ENCODE measurements at places on chromosomes 1 and 21.

DNA sequence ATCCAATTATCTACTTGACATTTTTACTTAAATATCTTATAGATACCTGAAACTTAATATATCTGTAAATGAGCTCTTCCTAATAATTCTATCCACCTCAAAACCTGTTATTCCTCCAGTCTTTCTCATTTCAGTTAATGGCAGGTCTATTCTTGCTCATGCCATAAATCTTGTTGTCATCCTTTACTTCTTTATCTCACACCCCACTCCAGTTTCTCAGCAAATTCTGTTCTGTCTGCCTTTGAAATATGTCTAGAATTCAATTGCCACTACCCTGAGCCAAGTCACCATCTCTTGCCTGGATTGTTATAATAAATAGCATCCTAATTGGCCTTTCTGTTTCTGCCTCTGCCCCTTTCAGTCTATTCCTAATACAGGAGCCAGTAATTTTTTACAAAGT lies 105.8 kb downstream of the MAN1A2 start:
- DNase-seq, result no peak

DNA sequence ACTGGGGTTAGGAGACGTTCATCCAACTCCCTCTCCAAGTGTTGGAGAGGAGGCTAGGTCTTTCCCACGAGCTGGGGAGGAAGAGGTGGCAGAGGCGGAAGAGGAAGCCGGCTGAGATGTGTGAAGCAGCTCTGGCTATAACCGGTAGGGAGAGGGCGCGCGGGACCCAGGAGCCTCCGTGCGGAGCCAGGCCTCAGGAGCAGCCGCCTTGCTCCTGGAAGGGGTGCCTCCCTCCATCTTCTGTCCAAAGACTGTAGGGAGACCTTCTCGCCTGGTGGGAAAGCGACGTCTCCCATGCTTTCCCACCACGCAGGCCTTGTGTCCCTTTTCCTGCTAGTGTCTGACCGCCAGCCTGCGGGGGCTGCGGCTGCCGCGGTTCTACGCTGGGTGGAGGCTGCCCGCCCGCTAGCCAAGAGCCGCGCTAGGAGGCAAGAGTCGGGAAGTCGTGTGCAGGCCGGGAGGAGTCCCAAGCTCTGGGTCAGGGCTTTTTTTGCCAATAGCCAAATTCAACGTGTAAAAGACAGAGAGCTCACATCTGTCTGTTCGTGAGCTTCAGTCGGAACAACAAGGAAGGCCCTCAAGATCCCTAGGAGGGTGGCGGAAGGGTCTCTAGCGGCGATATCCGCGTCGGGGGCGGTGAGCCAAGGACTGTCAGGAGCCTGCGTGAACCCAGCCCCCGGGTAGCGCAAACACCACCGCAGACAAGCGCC lies 8.4 kb upstream of the NBPF11 start:
- peak; percentile 41 for DNase-seq

DNA sequence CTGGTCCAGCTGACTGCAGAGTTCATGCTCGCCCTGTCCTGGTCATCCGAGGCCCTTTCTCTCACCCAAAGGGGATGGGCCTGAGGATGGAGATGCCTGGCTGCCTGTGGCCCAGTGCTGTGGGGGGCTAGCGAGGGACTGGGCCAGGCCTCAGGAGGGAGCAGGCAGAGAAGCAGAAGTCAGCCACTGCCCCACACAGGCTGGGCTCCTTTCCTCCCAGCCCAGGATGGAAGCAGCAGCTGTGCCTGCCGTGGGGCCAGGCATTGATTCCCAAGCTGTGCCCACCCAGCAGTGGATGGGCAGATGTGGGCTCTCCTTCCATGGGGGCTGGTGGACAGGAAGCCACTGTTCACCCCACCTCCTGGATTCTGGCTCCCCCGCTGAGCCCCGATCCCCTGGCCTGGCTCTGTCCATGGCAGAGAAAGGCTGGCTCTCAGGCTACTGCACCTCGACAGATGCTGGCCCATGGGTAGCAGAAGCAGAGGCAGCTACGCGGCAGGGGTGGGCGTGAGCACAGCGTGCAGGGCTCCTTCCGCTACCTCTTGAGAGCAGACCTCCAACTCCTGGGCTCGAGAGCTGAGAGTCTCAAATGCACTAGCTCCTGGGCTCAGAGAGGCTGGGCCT lies 24.6 kb downstream of the RUNX3 start:
- DNase-seq, result no peak

GRCh38 chr1:157596384-157596783 lies 1.5 kb downstream of the FCRL4 start:
- no peak for DNase-seq

DNA sequence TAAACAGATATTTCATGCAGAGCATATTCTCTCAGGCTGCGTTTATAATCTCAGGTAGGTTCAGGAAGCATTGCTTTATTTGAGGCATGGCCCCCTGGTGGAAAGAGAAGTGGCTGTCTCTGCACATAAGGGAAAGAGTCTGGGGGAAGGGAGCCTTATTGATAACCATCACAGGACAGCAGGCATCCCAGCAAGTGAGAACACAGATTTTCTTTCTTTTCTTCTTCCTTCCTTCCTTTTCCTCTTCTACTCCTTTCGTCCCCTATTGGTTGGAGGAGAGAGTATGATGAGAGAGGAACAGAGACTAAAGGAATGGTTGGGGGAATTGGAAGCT lies 21.9 kb downstream of the TSNAX start:
- no peak for DNase-seq

- DNase-seq, result no peak
Observed at GRCh38 chr1:177174921-177175634, 4.3 kb downstream of the BRINP2 start.

GRCh38 chr21:35342440-35342839 lies 293.3 kb upstream of the RUNX1 start:
- no peak for DNase-seq

DNA sequence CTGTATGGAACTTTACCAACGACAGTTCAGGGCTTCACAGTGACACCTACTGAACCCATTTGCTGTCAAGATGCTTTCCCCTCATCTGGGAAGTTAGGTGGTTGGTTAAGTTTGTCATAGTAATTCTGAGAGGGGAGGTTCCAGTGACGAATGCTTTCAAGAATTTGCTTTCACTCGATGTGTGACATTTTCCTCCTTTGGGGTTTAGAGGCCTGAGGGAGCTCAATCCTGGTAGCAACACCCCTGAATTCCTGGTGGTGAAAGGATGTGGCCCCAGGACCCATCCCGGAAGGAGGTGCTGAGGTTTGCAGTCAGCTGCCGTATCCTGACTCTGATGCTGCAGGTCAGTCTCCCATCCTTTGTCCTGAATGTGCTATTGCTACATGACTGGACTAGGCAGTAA lies 2.8 kb downstream of the PIGV start:
- DNase-seq, result no peak

- no peak for DNase-seq
Observed at GRCh38 chr1:159943908-159944622, 1.3 kb downstream of the IGSF9 start.

DNA sequence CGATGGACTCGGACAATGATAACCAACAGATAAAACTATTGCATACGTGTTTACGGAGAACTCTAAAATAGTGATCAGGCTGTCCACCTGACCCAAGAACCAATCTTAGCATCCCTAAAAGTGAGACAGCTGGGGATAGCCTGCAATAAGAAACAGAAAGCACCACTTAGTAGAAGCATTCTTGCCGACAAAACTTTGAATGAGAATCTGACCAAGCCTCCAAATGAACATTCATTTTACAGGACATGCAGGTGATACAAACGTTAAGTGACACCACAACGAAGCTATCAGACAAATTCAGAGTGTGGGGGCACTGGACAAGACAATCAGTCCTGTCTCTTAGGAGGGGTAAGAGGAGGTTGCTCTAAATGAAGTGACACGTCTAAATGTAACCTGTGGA lies 1.2 kb downstream of the PSMG1 start:
- DNase-seq, result no peak

DNA sequence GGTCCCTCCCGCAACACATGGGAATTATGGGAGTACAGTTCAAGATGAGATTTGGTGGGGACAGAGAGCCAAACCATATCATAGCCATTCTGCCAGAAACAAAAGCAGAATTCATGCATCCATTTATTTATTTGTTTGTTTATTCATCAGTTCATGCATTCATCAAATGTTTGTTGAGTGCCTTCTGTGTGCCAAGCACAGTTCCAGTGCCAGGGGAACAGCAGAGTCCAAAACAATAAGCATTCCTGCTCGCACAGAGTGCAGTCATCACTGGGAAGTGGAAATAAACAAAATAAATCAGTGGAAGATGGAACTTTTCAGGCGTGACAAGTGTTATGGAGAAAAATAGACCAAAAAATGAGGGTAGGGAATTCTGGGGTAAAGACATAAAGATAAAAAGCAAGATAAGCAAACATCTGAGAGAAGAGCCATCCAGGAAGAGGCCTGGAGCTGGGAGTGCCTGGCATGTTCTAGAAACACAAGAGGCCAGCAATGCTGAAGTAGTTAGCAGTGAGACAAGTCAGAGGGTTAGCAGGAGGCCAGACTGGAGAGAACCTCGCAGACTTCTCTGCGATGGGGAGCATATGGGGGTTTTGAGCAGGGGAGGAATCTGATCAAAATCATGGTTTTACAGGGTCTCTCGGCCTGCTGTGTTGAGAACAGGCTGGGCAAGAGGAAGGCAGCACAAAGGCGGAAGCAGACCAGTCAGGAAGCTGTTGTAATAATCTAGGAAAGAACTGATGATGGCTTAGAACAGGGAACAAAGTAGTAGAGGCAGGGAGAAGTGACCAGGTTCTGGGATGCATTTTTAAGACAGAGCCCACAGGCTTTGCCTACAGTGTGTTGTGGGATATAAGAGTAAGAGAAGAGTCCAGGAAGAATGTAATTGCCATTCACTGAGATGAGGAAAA lies 113.2 kb downstream of the GLUL start:
- no peak for DNase-seq

- no peak for DNase-seq
Observed at GRCh38 chr1:242579528-242580235, 55.2 kb upstream of the PLD5 start.

- DNase-seq, result no peak
Observed at GRCh38 chr1:10622910-10623685, 148.3 kb downstream of the PEX14 start.

- DNase-seq, result no peak
Observed at GRCh38 chr1:22922640-22923039, 50.0 kb downstream of the LACTBL1 start.

DNA sequence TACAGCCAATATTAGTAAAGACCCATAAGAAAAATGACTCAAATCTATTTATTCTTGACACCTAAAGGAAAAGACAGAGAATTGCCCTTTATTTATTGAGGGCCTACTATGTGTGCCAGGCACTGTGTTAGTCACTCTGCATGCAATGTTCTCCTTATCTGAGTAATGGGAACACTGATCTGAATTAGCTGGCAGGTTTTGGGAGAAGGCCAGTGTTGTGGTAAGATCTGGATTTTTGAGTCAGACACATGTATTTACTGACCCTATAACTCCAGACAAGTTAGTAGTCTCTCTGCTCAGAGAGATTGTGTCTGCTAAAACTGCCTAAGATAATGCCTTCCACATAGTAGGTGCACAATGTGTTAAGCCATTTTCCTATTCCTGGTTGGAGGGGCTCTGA lies 17.3 kb downstream of the LCE4A start:
- DNase-seq, result no peak

GRCh38 chr21:37521658-37522057 lies 155.1 kb downstream of the DYRK1A start:
- DNase-seq, result no peak

DNA sequence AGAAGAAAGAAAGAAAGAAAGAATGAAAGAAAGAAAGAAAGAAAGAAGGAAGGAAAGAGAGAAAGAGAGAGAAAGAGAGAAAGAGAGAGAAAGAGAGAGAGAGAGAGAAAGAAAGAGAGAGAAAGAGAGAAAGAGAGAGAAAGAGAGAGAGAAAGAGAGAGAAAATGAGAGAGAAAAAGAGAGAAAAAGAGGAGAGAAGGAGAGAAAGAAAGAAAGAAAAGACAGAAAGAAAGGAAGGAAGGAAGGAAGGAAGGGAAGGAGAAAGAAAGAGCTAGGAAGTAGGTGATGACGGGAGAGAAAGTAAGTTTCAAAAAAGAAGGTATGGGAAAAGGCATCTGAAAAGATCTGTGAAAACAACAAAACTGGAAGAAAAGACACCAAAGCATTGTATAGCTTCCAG lies 72.0 kb downstream of the GRIK1 start:
- DNase-seq, result no peak

DNA sequence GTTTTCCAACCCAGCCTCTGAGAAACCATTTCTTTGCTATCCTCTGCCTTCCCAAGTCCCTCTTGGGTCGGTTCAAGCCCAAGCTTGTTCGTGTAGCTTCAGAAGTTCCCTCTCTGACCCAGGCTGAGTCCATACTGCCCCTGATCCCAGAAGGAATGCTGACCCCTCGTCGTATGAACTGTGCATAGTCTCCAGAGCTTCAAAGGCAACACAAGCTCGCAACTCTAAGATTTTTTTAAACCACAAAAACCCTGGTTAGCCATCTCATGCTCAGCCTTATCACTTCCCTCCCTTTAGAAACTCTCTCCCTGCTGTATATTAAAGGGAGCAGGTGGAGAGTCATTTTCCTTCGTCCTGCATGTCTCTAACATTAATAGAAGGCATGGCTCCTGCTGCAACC lies 23.8 kb downstream of the EIF2D start:
- DNase-seq, result no peak

DNA sequence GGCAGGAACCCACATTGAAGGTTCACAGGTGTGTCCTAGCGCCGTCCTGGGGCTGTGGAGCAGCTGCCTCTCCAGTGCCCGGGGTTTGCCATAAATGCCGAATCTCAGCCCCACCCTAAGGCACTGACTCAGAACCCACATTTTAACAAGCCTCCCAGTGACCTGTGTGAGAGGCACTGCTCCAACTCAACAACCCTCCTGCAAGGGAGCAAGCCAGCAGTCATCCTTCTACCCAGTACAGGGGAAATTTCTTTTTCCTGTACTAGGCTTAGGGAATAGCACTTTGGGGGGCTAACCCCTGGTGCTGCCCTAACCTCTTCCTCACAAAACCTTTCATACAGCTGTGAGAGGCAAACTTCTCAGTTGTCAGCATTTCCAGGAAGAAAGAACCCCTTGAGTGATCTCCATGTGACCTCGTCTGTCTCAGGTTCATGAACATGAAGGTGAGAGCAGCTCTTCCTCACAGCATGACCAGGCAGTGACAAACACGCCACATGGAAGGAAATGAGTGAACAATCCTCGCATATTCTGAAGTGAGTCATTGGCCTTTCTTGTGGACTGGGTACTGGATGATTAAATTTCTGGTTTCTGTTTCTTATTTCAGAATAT lies 11.4 kb upstream of the BCAR3 start:
- no peak for DNase-seq

DNA sequence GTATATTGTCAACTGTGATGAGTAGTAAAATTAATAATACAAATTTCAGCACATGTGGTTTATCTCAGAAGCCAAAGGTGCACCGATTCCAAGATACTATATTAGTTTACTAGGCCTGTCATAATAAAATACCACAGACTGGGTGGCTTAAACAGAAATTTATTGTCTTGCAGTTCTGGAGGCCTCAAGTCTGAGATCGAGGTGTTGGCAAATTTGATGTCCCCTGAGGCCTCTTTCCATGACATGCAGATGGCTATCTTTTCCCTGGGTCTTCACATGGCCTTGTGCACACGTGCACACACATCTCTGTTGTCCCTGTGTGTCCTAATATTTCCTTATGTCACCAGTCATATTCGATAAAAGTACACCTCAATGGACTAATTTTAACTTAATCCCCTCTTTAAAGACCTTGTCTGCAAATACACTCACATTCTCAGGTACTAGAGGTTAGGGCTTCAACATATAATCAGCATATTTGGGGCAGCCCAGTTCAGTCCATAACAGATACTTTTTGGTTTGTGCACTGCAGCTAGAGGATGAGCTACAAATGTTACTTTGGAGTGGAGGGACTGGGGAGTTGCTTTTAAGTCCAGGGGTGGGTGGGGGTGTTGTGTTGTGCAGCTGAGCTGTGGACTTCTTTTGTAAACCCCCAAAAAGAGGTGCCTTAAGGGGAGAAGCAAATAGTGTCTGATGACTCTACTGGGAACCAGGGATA lies 21.4 kb downstream of the TSNAX start:
- DNase-seq, result no peak
